ENCODE measurements at places on chromosomes 4 and X. TPM values are rescaled to one million over a fixed set of nuclear protein-coding genes. Genes with fewer than 3 reads are reported as not detected.

- no peak overlapping the region for H3K4me3 ChIP-seq
- H3K36me3 ChIP-seq = no peaks in the 10 kb centered on the region
- no peaks in the 10 kb centered on the region for H3K27me3 ChIP-seq
- DNase-seq = no peak
Measured at GRCh38 chrX:51847463-51847862, 46.0 kb upstream of the MAGED1 start.

DNA sequence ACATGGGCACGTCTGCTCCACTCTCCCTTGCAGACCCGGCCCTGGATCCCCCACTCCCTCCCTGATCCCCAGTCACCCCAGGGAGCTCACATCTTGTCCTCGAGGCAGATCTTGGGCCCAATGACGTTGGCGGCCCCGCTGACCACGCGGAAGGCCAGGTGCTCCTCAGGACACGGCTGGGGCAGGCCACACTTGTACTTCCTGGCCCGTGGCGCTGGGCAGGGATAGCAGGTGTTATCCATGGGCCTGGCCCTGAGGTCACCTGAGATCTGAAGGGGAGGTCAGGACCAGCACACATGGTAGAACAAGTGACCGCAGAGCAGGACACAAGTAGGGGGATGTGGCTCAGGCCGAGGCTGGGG lies 7.7 kb downstream of the FAM3A start:
- H3K27ac ChIP-seq = no peak overlapping the region
- no peaks in the 10 kb centered on the region for H3K36me3 ChIP-seq
- no peak overlapping the region for H3K4me3 ChIP-seq
- no peak for DNase-seq
- H3K27me3 ChIP-seq = no peaks in the 10 kb centered on the region
- H3K4me1 ChIP-seq = peaks cover 11% of the 10 kb centered on the region

GRCh38 chr4:81756973-81757372 lies 285.3 kb upstream of the RASGEF1B start:
- H3K4me3 ChIP-seq = no peak overlapping the region
- no peak overlapping the region for H3K27ac ChIP-seq
- no peaks in the 10 kb centered on the region for H3K4me1 ChIP-seq

DNA sequence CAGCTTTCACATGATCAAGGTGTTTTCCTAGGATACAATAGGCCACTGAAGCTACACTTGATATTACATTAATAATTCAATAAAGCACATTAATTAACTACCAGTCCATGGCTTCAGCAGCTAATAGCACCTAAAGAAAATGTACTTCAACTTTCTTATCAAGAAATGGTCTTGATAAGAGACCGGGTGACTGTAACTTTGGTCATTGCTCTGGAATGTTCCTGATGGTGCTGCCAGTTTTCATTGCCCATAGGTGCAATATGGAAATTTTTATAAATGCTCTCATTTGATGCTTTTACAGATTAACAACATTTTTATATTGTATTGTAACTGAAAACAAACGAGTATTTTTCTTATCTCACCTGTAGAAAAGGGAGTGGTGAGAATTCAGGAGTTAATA lies 165.4 kb downstream of the SHROOM3 start:
- H3K4me1 ChIP-seq = peaks cover 26% of the 10 kb centered on the region
- H3K27me3 ChIP-seq = no peaks in the 10 kb centered on the region
- no peaks in the 10 kb centered on the region for H3K36me3 ChIP-seq
- DNase-seq = no peak

DNA sequence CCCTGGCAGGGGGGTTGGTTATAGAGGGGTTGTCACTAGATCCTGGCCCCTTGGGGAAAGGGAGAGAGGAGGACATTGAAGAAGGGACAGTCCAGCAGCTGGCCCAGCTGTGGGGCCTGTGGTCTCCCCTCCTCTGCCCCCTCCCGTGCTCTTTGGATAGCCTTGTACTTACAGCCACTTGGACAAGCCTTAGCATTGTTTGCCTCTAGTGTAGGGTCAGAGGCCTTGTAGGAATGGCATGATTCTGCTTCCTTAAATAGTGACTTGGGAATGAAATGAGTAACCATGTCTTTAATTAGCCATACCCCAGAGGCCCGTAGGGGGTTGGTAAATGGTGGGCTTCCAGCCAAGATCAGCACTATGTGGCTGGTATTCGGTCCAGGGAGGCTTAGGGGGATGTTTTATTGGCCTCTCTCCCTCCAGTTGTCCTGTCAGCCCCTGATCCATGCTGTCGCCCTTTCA lies 230.6 kb downstream of the PTTG2 start:
- H3K36me3 ChIP-seq = no peaks in the 10 kb centered on the region
- peaks cover 23% of the 10 kb centered on the region for H3K4me1 ChIP-seq
- H3K27ac ChIP-seq = peak overlapping the region; percentile 45
- H3K27me3 ChIP-seq = no peaks in the 10 kb centered on the region
- peak; percentile 62 for DNase-seq

KIT gene
- total RNA-seq = 6.7 TPM

- peaks cover 27% of the 10 kb centered on the region for H3K4me1 ChIP-seq
- peak; percentile 68 for DNase-seq
- H3K27me3 ChIP-seq = no peaks in the 10 kb centered on the region
- H3K4me3 ChIP-seq = no peak overlapping the region
- no peaks in the 10 kb centered on the region for H3K36me3 ChIP-seq
Measured at GRCh38 chr4:74522251-74522991, 77.5 kb downstream of the AREG start.

CXCL6 gene
- 8.1 TPM for total RNA-seq

GRCh38 chr4:41935652-41936021 lies 408 bp downstream of the TMEM33 start:
- peak; percentile 70 for DNase-seq
- H3K27ac ChIP-seq = peak overlapping the region; percentile 80
- H3K4me1 ChIP-seq = peaks cover 15% of the 10 kb centered on the region
- H3K4me3 ChIP-seq = peak overlapping the region; percentile 100
- peaks cover 9% of the 10 kb centered on the region for H3K36me3 ChIP-seq

GRCh38 chrX:149145845-149146285 lies 359.2 kb downstream of the IDS start:
- H3K27me3 ChIP-seq = no peaks in the 10 kb centered on the region
- peak; percentile 12 for DNase-seq
- no peaks in the 10 kb centered on the region for H3K36me3 ChIP-seq
- no peak overlapping the region for H3K4me3 ChIP-seq
- H3K27ac ChIP-seq = no peak overlapping the region
- no peaks in the 10 kb centered on the region for H3K4me1 ChIP-seq

DNA sequence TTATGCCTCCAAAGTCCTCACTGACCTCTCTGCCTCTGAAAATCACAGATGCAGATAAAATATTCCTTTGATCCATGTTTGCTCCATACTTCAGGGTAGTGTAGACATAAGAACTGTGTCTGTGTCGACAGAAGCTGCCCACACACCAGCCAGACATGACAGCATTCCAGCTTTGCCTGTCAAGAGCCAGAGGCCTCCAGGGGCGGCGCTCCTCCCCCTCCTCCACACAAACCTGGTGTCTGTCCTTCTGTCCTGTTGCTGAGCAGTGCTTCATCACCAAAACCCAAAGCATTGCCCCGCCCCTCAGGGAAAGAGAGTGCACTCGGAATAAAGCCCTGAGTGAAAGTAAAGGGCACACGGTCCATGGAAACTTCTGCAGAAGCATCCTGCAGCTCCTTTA lies 379.4 kb downstream of the FBXW7 start:
- peaks cover 11% of the 10 kb centered on the region for H3K4me1 ChIP-seq
- H3K36me3 ChIP-seq = no peaks in the 10 kb centered on the region
- H3K27ac ChIP-seq = no peak overlapping the region
- no peaks in the 10 kb centered on the region for H3K27me3 ChIP-seq
- H3K4me3 ChIP-seq = no peak overlapping the region
- DNase-seq = peak; percentile 52

DNA sequence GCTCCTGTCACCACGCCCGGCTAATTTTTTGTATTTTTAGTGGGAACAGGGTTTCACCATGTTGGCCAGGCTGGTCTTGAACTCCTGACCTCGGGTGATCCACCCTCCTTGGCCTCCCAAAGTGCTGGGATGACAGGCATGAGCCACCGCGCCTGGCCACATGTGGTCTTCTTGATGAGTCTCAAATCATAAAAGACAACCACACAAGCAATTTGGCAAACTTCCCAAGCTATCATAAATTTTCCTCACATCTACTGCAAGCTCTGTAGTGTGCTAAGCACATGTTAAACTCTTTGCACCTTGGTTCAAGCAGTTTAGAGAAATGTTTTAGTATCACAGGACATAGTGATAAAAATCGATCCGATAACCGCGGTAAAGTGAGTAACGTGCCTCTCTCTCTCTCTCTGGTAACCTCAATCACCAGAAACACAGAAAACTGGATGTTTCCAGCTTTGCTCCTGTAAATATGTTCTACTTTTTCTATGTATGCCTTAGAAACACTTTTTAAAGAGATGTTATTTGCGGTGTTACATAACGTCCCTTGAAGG lies 256.8 kb downstream of the DHRSX start:
- H3K4me3 ChIP-seq = no peak overlapping the region
- DNase-seq = peak; percentile 12
- no peak overlapping the region for H3K27ac ChIP-seq

YIPF7 gene
- not detected for total RNA-seq

DCHS2 gene
- total RNA-seq = not detected

RAPGEF2 gene
- 21.7 TPM for total RNA-seq

DNA sequence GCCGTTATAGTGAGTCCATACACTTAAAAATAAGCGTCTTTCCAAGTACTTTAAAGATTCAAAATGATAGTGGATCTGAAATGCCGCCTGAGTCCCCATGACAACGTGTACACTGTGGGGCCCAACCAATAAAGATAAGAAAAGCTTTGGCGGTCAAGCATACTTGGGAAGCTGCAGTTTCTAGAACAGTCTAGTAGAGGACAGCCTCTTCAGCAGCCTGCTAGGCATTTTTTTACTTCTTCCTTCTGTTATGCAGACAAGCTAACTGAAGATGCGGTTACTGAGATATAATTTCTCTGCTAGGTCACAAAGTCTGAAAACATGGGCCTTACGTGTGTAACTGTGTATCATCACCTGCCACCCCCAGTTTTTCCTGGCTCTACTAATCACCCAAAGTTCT lies 402 bp upstream of the UPRT start:
- H3K4me1 ChIP-seq = peaks cover 7% of the 10 kb centered on the region
- peak overlapping the region; percentile 96 for H3K4me3 ChIP-seq
- no peaks in the 10 kb centered on the region for H3K27me3 ChIP-seq
- no peak for DNase-seq

TMPRSS11A gene
- not detected for total RNA-seq

DNA sequence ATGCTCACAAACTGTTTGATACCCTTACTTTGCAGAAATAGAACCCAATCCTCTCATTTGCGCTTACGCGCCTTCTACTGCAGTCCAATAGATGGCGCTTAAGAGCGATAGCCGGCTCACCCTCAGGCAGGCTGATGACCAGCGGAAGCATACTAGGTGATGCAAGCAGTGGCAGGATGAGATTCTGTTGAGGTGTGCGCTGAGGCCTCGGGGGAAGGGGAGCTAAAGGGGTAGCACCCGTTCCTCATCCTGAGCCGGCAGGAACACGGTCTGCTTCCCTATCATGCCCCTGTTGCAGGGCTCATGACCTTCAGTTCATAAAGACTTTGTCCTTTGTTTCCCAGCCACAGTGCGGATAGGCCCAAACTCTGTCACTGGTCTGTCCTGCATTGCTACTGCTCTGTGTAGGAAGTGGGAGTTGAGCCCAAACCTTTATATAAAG lies 628.9 kb downstream of the TLL1 start:
- no peaks in the 10 kb centered on the region for H3K4me1 ChIP-seq
- no peaks in the 10 kb centered on the region for H3K27me3 ChIP-seq
- no peaks in the 10 kb centered on the region for H3K36me3 ChIP-seq
- no peak overlapping the region for H3K27ac ChIP-seq
- H3K4me3 ChIP-seq = no peak overlapping the region
- peak; percentile 7 for DNase-seq

DNA sequence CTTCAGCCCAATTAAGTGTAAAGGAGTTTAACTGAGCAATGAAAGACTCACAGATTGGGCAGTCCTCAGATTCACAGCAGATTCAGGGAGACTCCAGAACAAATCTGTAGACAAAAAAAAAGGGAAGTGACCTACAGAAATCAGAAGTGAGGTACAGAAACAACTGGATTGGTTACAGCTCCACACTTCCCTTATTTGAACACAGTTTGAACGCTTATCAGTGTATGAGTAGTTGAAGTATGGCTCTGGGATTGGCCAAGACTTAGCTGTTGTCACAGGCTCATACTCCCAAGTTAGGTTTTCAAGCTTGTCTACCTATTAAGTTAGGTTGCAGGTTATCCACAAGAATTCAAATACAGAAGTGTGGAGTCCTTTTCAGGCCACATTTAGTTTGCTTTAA lies 112.4 kb upstream of the ELOVL6 start:
- DNase-seq = no peak
- peaks cover 9% of the 10 kb centered on the region for H3K27me3 ChIP-seq
- H3K4me1 ChIP-seq = no peaks in the 10 kb centered on the region

- no peaks in the 10 kb centered on the region for H3K36me3 ChIP-seq
- H3K27me3 ChIP-seq = no peaks in the 10 kb centered on the region
- no peak overlapping the region for H3K27ac ChIP-seq
- peaks cover 5% of the 10 kb centered on the region for H3K4me1 ChIP-seq
- DNase-seq = no peak
Measured at GRCh38 chr4:86909546-86910295, 17.5 kb upstream of the C4orf36 start.

GRCh38 chr4:108110450-108110849 lies 58.3 kb downstream of the LEF1 start:
- H3K4me3 ChIP-seq = no peak overlapping the region
- no peaks in the 10 kb centered on the region for H3K4me1 ChIP-seq
- no peak for DNase-seq
- H3K27ac ChIP-seq = no peak overlapping the region
- peaks cover 16% of the 10 kb centered on the region for H3K27me3 ChIP-seq
- H3K36me3 ChIP-seq = no peaks in the 10 kb centered on the region

DNA sequence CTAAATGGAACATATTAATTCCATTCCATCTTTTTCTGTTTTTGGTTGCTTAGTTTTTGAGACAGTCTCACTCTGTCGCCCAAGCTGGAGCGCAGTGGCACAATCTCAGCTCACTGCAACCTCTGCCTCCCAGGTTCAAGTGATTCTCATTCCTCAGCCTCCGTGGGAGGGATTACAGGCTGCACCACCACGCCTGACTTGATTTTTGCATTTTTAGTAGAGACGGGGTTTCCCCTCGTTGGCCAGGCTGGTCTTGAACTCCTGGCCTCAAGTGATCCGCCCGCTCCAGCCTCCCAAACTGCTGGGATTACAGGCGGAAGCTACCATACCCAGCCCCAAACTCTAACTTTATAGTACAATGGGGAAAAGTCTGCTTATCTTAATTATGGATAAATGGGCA lies 11.2 kb downstream of the HNRNPD start:
- peaks cover 30% of the 10 kb centered on the region for H3K4me1 ChIP-seq
- H3K27ac ChIP-seq = no peak overlapping the region
- no peak for DNase-seq
- no peaks in the 10 kb centered on the region for H3K27me3 ChIP-seq
- no peak overlapping the region for H3K4me3 ChIP-seq

GRCh38 chr4:72330381-72330780 lies 238.6 kb downstream of the ADAMTS3 start:
- H3K27me3 ChIP-seq = no peaks in the 10 kb centered on the region
- no peak overlapping the region for H3K27ac ChIP-seq
- no peak overlapping the region for H3K4me3 ChIP-seq

PHOX2B gene
- not detected for total RNA-seq

- no peak for DNase-seq
- no peaks in the 10 kb centered on the region for H3K36me3 ChIP-seq
- no peak overlapping the region for H3K4me3 ChIP-seq
Measured at GRCh38 chr4:150411520-150411919, 170.4 kb upstream of the MAB21L2 start.

GRCh38 chrX:17692709-17693346 lies 44.5 kb upstream of the SCML1 start:
- DNase-seq = peak; percentile 40
- no peaks in the 10 kb centered on the region for H3K36me3 ChIP-seq
- H3K27me3 ChIP-seq = no peaks in the 10 kb centered on the region
- peaks cover 4% of the 10 kb centered on the region for H3K4me1 ChIP-seq

GRCh38 chr4:30767147-30767845 lies 47.1 kb downstream of the PCDH7 start:
- no peaks in the 10 kb centered on the region for H3K27me3 ChIP-seq
- no peak for DNase-seq
- no peaks in the 10 kb centered on the region for H3K36me3 ChIP-seq
- no peaks in the 10 kb centered on the region for H3K4me1 ChIP-seq
- H3K4me3 ChIP-seq = no peak overlapping the region

HS6ST2 gene
- total RNA-seq = not detected
